T-cell (primary cell): ENCODE measurements at places on chromosomes 4 and X.

DNA sequence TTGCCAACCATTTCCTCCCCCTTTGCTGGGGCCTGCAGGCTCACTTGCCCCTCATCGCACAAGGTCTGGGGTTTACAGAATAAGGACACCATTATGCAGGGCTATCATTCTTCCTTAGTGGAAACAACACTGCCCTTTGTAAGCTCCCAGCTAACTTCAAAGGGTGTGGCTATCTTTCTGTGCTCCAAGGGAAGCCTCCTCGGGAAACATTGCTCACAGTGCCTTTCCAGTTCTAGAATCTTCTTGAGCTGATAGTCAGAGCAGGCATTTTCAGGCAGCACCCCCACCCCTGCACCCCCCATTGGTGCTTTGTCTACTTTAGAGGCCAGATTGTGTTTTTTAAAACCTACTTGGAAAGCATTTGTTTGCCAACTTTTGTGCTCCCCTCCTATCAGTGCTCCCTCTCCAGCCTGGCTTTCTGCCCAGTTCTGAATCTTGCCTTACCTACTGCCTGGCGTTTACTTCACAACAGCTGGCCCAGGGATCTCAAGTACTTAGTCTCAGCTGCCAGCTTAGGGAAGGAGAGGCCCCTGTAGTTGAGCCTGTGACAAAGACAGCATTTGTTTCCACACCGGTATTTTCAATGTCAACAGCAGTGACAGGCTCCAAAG lies 53.5 kb downstream of the PLAC1 start:
- no peak for DNase-seq

DNA sequence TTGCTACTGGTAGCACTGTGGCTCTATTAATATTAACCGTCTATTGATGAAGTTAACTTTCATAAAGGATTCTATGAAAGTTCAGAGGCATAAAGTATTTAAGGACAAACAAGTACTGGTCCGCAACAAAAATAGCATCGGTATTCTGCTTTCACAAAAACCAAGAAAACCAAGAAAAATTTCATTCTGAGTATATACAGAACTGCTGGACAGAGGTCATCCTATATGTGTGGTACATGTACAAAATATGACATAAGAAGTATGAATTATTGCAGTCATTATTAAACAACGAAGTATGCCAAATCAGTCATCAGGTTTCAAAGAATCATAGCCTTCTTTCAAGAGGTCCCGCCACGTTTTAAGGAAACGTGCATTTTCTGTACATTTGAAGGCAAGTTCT lies 2.4 kb downstream of the C4orf46 start:
- no peak for DNase-seq

- DNase-seq, result no peak
Observed at GRCh38 chr4:8185295-8185694, 13.8 kb upstream of the SH3TC1 start.

DNA sequence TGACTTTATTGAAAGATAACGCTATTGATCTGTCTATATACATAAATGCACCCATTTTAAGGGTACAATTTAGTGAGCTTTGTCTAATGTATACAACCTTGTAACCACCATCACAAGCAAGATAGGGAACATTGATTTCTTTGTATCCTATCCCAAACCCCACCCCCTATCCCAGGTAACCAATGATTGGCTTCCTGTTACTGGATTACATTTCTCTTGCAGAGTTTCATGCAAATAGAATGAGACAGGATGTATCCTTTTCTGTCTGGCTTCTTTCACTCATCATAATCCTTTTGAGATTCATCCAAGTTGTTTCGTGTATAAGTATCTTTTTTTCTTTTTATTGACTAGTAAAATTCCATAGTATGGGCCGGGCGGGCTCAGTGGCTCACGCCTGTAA lies 1.6 kb upstream of the GRIPAP1 start:
- DNase-seq, result no peak

DNA sequence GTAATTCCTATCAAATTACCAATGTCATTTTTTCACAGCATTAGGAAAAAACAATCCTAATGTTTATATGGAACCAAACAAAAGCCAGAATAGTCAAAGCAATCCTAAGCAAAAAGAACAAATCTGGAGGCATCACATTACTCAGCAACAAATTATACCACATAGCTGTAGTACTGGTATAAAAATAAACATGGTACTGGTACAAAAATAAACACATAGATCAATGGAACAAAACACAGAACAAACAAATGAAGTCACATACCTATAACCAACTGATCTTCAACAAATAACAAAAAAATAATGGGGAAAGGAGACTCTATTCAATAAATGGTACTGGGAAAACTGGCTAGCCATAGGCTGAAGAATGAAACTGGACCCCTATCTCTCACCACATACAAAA lies 37.4 kb downstream of the PPA2 start:
- no peak for DNase-seq

GRCh38 chr4:174403177-174403543 lies 119.1 kb downstream of the HPGD start:
- no peak for DNase-seq

DNA sequence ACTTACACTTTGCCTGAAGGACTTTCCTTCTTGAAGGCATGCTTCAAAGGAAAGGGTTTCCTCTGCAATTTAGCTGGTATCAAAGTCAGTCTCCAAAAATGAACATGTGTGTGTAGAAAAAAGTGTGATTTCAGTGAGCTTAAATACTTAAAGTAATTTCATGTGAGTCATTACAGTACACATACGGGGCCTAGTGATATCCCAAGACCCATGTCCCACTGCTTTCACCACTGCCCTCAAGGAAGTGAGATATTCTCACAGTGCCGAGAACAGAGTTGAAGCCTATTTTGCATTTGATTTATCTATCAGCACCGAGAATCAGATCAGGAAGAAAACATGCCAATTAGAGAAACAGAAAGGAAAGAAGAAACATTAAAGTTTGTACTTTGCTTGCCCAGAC lies 61.0 kb downstream of the CHST7 start:
- DNase-seq, result no peak

DNA sequence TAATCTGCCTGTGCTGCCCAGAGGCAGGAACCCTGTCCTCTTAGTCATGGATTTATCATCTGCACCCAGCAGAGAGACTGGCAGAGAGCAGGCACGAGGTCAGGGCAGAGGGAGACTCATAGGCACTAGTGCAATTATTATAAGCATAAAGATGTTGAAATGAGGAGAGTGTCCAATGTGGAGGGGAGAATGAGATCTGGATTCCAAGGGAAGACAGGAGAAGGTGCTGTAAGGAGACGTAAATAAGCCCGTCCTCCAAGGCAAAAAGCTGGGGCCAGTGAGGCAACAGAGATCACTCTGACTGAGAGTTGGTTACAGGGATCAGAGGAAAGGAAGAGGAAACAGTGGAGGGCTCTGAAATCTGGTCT lies 406.2 kb downstream of the MAPK10 start:
- no peak for DNase-seq

DNA sequence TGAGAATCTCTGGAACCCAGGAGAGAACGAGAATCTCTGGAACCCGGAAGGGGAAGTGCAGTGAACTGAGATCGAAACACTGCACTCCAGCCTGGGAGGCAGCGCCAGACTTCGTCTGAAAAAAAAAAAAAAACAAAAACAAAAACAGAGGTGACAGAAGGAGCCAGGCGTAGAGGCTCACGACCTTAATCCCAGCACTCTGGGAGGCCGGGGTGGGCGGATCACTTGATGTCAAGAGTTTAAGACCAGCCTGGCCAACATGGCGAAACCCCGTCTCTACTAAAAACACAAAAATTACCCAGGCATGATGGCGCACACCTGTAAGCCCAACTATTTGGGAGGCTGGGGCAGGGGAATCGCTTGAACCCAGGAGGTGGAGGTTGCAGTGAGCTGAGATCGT lies 17.0 kb downstream of the ZNF280C start:
- DNase-seq, result no peak

DNA sequence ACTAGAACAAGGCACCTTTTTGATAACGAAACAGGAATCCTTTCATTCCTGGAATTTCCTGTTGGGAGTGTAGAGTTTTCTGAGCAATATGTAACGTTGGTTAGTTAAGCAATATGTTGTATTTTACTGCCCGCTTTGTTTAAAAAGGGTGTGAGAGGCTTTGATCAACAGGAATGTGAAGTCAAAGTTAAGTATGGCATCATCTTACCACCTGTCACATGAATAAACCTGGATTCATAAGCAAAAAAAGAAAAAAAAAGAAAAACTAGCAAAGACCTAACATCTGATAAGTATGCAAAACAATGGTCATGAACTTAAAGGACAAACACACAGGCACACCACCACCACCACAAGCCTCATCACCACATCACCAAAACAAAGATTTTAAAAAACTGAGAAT lies 7.1 kb upstream of the CXCL5 start:
- DNase-seq, result no peak

DNA sequence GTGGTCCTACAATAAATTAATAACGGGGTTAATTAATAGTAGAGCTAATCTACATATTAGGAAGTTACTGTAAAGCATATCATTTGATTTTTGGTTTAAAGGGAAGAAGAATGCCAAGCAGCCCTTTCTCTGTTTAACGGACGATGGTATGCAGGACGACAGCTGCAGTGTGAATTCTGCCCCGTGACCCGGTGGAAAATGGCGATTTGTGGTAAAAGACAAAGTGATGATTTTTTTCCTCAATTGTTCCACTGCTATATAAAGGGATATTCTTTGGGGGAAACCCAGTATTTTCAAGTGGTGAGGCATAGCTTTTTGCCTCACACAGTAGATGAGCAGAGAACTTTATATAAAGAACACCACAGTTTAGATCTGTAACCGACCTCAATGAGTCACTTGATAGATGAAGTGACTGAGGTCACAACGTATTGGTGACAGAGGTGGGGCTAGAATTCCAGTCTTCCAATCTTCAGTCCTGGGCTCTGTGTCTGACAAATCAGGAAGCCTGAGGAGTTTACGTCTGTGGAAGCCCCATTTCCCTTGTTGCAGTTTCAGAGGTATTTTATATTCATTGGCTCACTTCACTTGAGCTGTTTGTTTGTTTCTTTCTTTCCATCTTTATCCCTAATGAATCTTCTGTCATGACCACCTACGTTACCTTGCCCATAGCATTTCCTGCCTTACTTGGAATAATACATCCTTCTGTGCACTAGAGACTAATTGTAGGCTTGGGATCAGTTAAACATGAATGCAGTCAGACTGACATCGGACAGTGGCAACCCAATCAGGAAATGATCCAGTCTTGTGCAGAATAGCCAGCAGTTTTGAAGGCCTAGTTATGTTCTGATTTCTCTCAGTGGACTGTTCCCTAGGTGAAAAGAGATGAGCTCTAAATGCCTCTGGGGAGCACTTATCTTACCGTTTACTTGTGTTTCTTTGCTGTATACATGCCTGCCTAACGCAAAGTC lies 30.1 kb downstream of the ZRSR2 start:
- DNase-seq, result no peak

- no peak for DNase-seq
Observed at GRCh38 chr4:15238720-15239119, 189.1 kb upstream of the C1QTNF7 start.

GRCh38 chrX:65203545-65203944 lies 227.3 kb upstream of the ZC4H2 start:
- no peak for DNase-seq

GRCh38 chrX:2828959-2829411 lies 255 bp downstream of the GYG2 start:
- no peak for DNase-seq

DNA sequence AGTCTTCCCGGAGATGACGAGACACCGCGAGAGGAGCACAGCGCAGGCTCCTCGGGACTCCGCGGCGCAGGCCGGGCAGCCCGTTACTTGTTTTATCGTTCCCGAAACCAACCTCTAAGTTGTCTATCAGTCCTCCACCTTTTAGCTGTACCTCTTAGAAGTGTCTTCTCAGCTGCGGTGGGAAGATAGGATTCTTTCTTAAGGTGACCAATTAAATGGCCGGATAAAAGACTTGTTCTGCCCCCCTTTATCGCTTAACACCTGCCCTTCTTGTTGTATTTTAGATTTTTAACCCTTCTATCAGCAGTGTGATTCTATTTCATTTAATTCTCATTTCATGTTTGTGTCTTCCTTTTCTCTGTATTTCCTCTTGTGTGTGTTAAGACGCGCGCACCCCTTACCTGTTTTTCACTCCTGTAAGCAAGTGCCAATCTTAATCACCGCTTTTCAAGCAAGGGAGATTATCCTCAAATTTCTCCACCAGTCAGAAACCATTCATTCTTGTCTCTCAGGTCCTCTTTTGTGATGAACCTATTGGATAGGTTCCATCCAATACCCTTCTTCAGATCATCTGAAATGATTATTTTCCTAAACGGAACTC lies at the start of gene SLC9B2:
TSS of gene SLC9B2 (minus strand) at position 15 of the 601 bp plus-strand sequence. CDS start 9,211 bp downstream, outside the sequence.
- no peak for DNase-seq

GRCh38 chrX:15504661-15505060 lies 4.1 kb downstream of the BMX start:
- DNase-seq, result no peak

DNA sequence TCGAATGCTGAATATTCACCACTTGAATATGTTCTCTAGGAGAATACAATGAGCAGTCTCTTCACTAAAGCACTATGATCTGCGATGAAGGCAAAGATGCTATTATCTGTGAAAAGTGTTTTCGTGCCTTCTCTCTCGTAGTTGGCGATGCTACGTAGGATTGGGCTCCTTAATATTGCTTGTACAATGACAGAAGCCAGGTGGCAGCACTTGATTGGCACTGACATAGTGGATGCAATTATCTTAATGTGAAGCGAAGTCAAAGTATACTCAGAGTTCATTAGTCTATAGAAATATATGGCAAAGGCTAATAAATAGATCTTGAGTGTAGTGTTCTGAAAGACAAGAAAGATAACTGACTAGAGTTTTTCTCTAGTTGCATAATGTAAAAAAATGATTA lies 1135.7 kb upstream of the AGA start:
- DNase-seq, result no peak

GRCh38 chrX:153640045-153640686 lies 6.8 kb upstream of the DUSP9 start:
- DNase-seq, result no peak

DNA sequence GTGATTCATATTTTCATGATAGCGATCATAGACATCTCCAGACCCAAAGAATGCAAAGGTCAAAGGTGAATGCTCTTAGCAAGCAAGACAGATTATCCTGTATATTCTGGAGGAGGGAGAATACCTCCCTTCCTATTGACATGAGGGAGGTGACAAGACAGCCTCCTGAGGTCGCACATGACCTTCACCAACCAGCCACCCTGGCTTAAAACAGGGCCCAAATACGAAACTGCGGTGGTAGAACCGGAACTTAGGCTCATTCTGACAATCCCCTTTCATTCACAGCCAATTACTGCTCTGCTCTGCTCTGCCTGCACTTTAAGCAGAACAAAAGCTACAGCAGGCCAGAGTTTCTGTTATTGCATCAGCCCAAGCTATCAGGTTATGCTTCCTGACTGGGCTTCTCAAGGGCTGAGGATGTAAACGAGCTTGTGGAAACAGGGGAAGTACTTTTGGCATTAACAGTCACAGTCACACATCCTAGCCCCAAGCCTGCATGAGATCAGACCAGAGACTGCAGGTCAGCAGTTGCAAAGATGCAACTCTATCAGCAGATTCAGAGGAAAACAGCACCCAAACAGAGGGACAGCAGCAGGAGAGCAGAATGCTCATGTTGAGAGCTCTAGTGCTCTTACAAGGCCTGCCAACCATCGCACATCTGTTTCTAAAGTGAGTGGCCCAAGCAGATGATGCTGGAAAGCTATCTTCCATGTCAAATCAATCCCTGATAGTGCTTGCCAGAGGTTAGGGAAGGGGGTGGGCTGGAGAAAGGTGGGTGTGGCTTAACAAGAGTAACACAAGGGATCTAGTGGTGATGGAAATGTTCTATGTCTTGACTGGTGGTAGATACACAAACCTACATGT lies 51.3 kb upstream of the MAP3K15 start:
- DNase-seq, result peak; percentile 0
